Right lung (tissue), 10 donors: ENCODE measurements at places on chromosomes 5 and 9. TPM values are rescaled to one million over a fixed set of nuclear protein-coding genes. Genes with fewer than 3 reads are reported as not detected.

DNA sequence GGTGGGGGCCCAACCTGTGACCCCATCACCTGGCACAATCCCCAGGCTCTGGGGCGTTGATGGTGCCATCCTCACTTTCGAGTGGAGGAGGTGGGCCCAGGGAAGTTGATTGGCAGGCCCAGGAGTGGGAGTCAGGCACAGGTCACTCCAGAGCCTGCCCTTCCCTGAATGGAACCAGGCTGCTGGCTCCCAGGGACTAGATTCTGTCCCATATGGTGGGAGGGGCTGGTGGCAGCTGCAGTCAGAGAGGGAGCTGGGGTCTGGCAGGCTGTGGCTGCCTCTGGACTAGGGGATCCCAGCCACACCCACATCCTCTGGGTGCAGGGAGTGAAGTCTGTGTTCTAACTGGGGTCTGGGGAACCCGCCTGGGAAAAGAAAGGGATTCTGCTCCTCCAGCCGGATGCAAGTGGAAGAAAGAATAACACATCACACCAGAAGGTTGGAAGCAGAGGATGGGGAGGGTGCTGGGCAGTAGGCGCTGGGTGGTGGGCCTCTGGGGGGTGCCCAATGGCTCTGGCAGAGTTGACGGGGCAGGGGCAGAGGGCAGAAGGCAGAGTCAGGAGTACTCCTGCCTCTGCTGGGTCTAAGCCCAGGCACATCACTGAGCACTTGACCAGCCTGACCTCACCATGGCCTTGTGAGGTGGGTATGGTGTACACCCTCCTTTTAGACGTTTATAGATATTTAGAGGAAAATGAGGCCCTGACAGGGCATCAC, 25.8 kb downstream of the CEL start:
- DNase-seq: no peak

GRCh38 chr9:2351324-2351723, 270.3 kb upstream of the VLDLR start:
- DNase-seq: no peak

Gene CTSV
- 3.0 TPM for polyA plus RNA-seq

Gene OR1N1
- not detected for polyA plus RNA-seq

DNA sequence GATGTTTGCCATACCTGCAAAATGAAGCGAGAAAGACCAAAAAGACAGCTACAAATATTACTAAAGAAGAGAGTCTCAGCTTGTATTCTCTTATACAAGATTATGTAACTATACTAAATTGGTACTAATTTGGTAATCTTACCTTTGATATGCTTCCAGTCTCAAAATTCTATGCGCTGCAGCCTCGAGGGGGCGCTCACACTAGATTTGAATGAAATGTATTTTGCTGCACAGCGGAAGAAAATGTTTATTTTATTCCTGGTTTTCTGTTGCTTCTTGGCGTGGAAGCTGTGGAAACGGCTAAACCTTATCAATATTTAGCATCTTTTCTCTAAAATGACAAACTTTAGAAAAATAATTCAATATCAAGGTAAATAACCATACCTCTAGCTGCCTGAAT, 267.0 kb upstream of the NUDT12 start:
- no peak for DNase-seq
